Bronchus fibroblast of lung (primary cell): ENCODE measurements at places on chromosomes 13 and 19. TPM values are rescaled to one million over a fixed set of nuclear protein-coding genes. Genes with fewer than 3 reads are reported as not detected.

Gene LRFN3
- total RNA-seq: 3.9 and 6.1 TPM in 2 replicates

Gene KLHL26
- total RNA-seq: 2.8 and 3.4 TPM in 2 replicates

Gene OVOL3
- total RNA-seq: not detected in 2 replicates

Gene RXFP2
- not detected in 2 replicates for total RNA-seq

Gene SAFB2
- 9.2 and 11.9 TPM in 2 replicates for total RNA-seq

Gene KPTN
- 6.4 and 10.9 TPM in 2 replicates for total RNA-seq

Gene MEIOSIN
- not detected in 2 replicates for total RNA-seq

Gene HSPB6
- total RNA-seq: 20.1 and 22.5 TPM in 2 replicates

Gene PTGIR
- 7.6 and 9.1 TPM in 2 replicates for total RNA-seq

Gene FUT6
- not detected in 2 replicates for total RNA-seq

Gene MATK
- total RNA-seq: not detected in 2 replicates

Gene IL12RB1
- not detected in 2 replicates for total RNA-seq

Gene TSHZ3
- 4.9 and 5.8 TPM in 2 replicates for total RNA-seq

Gene TEX101
- total RNA-seq: not detected in 2 replicates

Gene SPATA13
- 6.2 and 7.6 TPM in 2 replicates for total RNA-seq

Gene ODAD3
- total RNA-seq: 0.15 and 0.17 TPM in 2 replicates

Gene ACP7
- total RNA-seq: 0.34 and 0.45 TPM in 2 replicates

Gene SMIM24
- total RNA-seq: not detected in 2 replicates

Gene KASH5
- total RNA-seq: not detected in 2 replicates

Gene CASP14
- total RNA-seq: not detected in 2 replicates

Gene LYPD5
- total RNA-seq: 0.89 TPM in 1 of 2 replicates, not detected in the other

Gene DNAJC15
- total RNA-seq: 10.6 and 11.6 TPM in 2 replicates

Gene SHISA7
- total RNA-seq: not detected in 2 replicates

Gene F10
- 9.4 and 12.0 TPM in 2 replicates for total RNA-seq

Gene YJEFN3
- 0.30 and 1.0 TPM in 2 replicates for total RNA-seq

Gene KLC3
- total RNA-seq: 0.15 TPM in 1 of 2 replicates, not detected in the other

Gene SERPINE3
- not detected in 2 replicates for total RNA-seq

Gene DKKL1
- total RNA-seq: 1.3 and 2.2 TPM in 2 replicates

Gene MYH14
- not detected in 2 replicates for total RNA-seq

Gene FXYD7
- not detected in 2 replicates for total RNA-seq

Gene TTYH1
- not detected in 2 replicates for total RNA-seq

Gene LGALS14
- not detected in 2 replicates for total RNA-seq

Gene TNFSF13B
- total RNA-seq: 0.74 and 2.5 TPM in 2 replicates

Gene URI1
- total RNA-seq: 27.2 and 30.3 TPM in 2 replicates

Gene SIGLECL1
- total RNA-seq: not detected in 2 replicates

Gene UCHL3
- 48.9 and 49.8 TPM in 2 replicates for total RNA-seq

Gene CACNG7
- 0.17 and 0.74 TPM in 2 replicates for total RNA-seq

Gene PDX1
- total RNA-seq: not detected in 2 replicates

Gene P2RY11
- 0.50 and 1.2 TPM in 2 replicates for total RNA-seq

Gene SWSAP1
- 1.7 and 2.1 TPM in 2 replicates for total RNA-seq

Gene ZNF414
- total RNA-seq: 3.5 and 3.7 TPM in 2 replicates

Gene CEACAM4
- not detected in 2 replicates for total RNA-seq

Gene FAM83E
- total RNA-seq: 0.45 and 0.50 TPM in 2 replicates
